Activated T-helper 9 cell treated with anti-CD3 and anti-CD28 coated beads, Interleukin-2, amount 50 U/mL, for 16 hours (primary cell): ENCODE measurements at places on chromosomes 11 and 22.

- no peak for DNase-seq
These were observed 22.6 kb upstream of the CAT start for GRCh38 chr11:34416088-34416487.

- no peak for DNase-seq
These were observed 297.9 kb upstream of the C11orf87 start for GRCh38 chr11:109123816-109124787.

DNA sequence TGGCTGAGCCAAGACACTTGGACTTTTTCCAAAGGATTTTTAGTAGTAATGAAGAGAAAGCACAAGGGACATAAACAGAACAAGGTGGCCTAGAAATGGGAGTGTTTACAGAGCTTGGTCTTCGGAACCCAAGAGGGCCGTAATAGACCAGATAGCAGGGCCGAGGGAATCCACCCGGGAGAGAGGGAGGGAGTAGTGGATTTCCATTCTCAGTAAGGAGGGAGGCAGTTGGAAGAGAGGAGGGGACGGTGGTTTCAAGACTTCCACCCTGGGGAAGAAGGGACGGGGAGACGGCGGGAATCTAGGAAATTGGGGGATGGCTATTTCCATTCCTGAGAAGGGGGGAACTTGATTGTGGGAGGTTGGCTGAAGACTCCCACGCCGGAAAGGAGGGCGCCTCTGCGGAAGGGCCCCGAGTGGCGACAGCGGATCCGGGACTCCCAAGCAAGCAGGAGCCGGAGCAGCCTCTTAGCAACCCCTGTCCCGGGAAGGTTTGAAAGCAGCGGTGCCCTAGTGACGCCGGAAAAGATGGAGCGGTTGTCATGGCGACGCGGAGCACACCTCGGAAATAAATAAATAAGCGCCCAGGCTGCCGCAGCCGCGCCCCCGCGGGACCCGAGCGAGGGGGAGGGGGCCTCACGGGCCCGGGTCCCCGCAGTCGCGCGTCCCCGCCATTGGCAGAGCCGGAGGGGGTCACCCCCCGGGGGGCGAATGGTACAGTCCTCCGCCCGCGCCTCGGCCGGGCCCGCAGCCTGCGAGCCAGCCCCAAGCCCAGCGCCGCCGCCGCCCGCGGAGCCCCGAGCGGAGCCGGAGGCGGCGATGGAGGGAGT lies 31.6 kb downstream of the EIF3F start:
- DNase-seq = peak; percentile 57

DNA sequence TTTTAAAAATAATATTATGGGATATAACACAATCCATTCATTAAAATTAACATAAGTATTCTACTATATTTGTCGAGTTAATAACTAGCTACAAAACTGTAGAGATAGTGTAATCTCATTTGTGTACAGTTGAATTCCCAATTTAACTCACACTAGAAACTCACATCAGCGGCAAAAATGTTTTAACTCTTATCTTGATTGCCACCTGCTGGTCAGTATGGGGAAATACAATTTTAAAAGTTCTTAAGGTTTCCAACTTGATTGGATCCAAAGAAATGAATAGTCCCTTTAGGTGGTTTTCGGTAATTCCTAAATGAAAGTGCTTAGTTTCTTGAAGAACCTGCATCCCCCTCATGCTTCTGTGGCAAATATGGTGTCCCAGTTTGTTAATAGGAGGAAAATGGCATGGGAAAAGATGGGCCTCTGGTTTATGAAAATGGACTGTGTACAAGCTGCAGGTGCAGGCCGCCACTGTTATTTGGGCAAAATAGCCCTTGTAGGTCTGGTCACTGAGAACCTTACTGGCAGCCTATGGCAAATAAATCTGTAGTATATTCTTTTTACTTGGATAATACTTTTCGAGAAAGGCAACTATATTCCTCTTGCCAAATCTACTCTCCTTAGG lies 33.7 kb upstream of the SLC17A6 start:
- DNase-seq = no peak
